ENCODE measurements at places on chromosomes 7 and 10. TPM values are rescaled to one million over a fixed set of nuclear protein-coding genes. Genes with fewer than 3 reads are reported as not detected.

GRCh38 chr7:770741-771166, 43.7 kb upstream of the PRKAR1B start:
- no peak for DNase-seq

The ATOH7 gene
- polyA plus RNA-seq = not detected

The TFEC gene
- polyA plus RNA-seq = 1.5 TPM

The GPR37 gene
- 26.5 TPM for polyA plus RNA-seq

All from muscle of back (tissue), 13 donors.